ENCODE measurements at places on chromosomes 7 and 10.

DNA sequence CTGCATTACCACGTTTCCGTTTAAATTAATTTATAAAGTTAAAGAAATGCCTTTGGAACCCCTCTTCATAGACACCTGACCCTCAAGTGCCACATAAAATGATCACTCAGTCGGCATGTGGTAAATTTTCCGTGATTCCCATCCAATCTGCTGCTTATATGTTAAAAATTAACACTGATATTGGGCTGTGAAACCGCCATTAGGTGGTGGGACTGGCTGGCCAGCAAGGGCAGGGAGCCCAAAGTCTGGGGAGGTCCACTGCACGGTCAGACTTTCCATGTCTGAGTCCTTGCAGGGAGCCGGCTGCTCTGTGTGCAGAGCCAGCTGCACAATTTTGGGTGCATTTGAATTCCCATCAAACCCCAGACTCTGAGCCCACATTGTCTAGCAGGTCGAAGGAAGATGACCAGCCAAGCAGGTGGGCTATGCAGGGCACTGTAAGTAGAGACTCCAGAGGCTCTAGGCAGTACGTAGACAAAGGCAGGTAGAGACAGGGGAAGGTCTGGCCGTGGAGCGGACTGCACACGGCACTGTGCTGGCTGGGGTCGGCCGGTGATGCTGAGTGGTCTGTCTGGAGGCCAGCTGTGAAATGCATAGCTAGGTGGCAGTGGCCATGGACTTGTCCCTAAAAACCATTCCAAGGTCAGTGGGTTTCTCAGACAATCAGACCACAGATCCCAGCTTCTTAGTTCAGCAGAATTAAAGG is 122.9 kb downstream of the SH3PXD2A start:
- no peak for DNase-seq

- no peak for DNase-seq
Observed at GRCh38 chr7:123571684-123572083, 14.1 kb upstream of the NDUFA5 start.

- no peak for DNase-seq
Observed at GRCh38 chr7:148615085-148615730, 24.6 kb downstream of the C7orf33 start.

DNA sequence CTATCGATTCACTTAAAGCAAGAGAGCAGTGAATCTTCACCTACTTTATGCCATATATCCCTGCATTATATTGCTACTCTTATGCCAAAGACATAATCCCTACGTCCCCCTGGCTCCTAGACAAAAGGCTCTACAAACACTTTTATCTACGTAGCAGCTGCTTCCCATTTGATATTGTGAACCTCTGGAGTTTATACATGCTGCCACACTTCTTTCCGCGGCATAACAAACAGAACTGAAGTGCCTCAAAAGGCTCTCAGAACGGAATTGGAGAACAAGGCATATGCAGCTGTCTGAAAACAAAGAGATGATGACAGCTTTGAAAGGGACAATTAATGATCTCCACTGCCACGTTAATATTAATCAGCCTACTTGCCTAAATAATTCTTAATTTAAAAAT is 985.6 kb upstream of the LRRN3 start:
- DNase-seq = no peak

GRCh38 chr10:58743466-58744115 is 230.9 kb downstream of the BICC1 start:
- DNase-seq = no peak

DNA sequence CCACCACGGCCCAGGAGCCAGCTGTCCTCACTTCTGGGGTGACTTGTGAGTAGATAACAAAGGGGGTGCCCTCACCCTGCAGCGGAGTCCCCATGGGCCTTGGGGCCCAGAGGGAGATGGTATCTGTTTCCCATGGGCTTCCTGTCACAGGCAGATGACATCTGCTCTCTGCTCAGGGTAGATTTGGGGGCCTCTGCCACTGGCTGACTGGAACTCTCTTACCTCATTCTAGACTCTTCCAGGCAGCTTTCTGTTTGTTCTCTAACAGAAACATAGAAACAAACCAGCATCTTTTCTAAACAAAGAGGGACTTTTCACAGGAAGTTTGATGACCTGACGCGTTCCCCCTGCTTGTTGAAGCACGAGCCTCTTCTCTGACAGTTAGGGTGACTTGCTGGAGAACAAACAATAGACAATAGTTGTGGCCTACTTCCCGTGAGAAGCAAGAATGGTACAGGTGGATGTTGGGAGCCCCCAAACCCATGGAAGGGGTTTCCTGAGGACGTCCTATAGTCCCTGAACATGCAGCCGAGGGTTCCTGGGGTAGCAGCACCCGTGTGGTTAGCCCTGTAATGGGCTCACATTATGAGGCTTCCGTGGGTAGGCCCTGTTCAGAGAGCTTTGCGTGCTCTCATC is 61.6 kb downstream of the GRK5 start:
- no peak for DNase-seq
